GM10248 (cell line): ENCODE measurements at places on chromosomes 13 and 19.

DNA sequence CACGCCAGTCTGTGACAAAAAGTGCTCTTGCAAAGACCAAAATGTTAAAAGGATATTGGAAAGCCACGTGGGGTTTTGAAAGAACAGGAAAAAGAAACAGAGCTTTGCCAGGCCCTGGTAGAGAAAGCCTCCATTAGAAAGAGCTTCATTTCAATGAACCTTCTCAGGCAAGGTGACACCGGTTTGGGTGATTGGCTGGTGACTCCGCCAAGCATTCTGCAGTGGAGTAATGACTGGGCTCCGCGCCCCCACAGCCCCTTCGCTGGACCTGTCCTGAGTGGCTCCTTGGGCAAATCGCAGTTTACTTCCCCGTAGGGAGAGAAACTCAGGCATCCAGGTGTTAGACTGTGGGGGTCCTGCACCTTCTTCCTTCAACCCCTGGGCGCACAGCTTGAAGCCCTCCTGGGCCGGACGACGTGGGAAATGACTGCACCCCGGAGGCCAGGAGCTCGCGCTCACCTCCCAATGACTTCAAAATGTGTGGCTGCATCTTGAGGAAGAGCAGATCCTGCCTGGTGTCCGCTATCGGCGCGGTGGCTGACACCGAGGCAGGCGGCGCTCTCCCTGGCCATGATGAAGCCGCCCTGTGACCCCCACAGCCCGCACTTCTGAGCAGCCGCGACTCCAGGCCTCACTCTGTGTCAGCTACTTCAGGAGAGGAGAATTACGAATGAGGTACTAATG is 444.6 kb upstream of the SGCG start:
- DNase-seq, result no peak

GRCh38 chr13:32409001-32409313 is 19.0 kb downstream of the N4BP2L1 start:
- no peak for DNase-seq

GRCh38 chr13:78881054-78881453 is 222.1 kb upstream of the OBI1 start:
- DNase-seq, result no peak

- no peak for DNase-seq
These were observed 46.5 kb upstream of the KPNA3 start for GRCh38 chr13:49838989-49839388.

GRCh38 chr13:36275190-36276002 is 22.2 kb downstream of the CCDC169 start:
- DNase-seq, result no peak

DNA sequence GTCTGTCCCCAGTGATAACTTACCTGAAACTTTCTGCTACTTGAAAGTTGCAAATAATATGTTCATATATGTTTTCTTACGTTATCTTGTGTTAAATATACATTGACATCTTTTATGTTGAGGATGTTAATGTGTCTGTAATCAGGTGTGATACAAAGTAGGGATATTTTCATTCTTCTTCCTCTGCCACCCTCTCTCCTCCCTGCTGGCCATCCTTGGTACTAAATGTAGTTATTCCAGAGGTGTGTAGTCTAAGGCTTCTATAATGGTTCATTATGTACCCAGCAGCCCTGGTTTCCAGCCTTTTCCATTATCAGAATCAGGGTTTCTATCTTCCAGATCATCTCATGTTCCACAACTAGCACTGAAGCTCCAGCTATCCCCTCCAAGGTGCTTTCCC is 606.7 kb upstream of the KLHL1 start:
- DNase-seq, result no peak

DNA sequence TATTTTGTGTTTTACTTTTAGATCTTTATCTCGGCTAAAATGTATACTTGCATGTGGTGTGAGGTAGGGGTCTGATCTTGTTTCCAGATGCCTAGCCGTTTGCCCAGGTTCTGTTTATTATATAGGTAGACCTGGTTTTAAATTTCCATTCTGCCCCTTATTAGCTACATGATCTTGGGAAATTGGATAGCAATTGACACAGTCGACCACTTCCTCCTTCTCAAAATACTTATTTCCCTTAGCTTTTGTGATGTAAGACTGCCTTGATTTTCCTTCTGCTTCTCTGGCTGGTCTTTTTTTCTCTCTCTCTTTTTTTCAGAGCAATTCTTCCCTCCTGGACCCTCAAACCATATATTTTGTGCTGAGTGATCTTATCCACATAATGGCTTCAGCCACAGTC is 3.0 kb upstream of the PGLYRP1 start:
- no peak for DNase-seq

- DNase-seq, result no peak
These were observed 2.2 kb downstream of the PALM3 start for GRCh38 chr19:14059652-14060155.

- no peak for DNase-seq
These were observed 14.0 kb downstream of the DPP9 start for GRCh38 chr19:4709440-4710280.
